ENCODE measurements at places on chromosomes 1 and 21. TPM values are rescaled to one million over a fixed set of nuclear protein-coding genes. Genes with fewer than 3 reads are reported as not detected.

GRCh38 chr1:214463596-214463995 lies 87.8 kb downstream of the PTPN14 start:
- DNase-seq = no peak

DNA sequence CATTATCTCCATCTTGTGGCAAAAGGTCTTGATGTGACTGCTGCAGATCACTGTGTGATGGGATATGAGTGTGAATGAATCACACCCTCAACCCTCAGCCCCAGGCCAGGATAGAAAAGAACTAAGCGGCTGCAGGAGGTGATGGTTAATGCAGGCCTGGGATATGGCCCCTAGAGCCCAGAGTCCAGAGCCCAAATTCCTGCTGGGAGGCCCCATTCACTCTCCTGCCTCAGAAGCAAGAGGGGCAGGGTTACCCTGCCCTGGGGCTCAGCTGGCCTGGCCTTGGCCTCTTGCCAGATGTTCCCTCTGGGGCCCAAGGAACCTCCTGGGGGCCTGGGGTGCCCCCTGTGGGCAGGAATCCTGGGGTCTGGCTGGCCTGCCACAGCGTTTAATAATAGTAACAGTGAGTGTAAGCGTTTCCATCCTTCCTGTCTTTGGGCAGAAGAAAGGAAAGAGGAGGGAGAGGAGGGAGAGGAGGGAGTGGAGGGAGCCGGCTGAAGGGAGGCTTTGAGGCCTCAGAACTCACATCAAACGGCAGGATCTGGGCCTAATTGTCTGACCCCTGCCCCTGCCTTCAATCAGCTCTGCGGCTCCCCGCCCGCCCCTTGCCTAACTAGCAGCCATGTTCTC lies 26.2 kb downstream of the DMAP1 start:
- peak; percentile 38 for DNase-seq

- DNase-seq = no peak
Observed at GRCh38 chr1:206824331-206824730, 41.1 kb upstream of the IL20 start.

GRCh38 chr1:70195342-70195741 lies 10.0 kb downstream of the LRRC40 start:
- DNase-seq = no peak

DNA sequence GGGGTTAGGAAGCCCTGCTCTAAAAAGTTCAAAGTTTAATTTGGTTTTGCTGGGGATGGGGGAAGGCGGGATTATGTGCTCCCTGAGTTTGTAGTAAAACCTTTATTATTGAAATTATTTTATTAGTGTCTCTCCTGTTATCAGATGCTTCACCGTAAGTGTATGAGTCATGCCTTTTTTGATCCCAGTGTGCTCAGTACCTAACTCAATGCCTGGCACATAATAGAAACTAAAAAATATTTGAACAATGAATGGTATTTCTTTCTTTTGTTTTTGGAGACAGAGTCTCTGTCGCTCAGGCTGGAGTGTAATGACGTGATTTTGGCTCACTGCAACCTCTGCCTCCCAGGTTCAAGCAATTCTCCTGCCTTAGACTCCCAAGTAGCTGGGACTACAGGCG lies 6.4 kb downstream of the SNRPE start:
- no peak for DNase-seq

DNA sequence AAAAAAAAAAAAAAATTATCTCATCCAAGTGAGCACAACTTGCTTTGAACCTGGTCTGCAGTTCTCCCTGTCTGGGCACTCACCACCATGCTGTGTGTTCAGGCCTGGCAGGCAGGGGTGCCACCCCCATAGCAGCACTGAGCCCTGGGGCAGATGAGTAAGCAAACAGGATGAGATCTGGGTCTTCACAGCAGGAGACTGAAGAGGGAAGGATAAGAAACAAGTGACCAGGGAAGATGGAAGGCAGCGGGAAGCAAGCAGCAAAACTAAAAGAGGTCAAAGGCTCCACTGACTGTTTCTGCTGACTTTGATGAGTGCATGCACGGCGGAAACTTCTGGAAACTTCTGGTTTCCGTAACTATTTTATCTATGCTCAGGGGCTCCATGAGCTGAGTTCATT lies 133.5 kb upstream of the SOD1 start:
- no peak for DNase-seq

GRCh38 chr1:244628789-244629188 lies 24.1 kb upstream of the DESI2 start:
- no peak for DNase-seq

DNA sequence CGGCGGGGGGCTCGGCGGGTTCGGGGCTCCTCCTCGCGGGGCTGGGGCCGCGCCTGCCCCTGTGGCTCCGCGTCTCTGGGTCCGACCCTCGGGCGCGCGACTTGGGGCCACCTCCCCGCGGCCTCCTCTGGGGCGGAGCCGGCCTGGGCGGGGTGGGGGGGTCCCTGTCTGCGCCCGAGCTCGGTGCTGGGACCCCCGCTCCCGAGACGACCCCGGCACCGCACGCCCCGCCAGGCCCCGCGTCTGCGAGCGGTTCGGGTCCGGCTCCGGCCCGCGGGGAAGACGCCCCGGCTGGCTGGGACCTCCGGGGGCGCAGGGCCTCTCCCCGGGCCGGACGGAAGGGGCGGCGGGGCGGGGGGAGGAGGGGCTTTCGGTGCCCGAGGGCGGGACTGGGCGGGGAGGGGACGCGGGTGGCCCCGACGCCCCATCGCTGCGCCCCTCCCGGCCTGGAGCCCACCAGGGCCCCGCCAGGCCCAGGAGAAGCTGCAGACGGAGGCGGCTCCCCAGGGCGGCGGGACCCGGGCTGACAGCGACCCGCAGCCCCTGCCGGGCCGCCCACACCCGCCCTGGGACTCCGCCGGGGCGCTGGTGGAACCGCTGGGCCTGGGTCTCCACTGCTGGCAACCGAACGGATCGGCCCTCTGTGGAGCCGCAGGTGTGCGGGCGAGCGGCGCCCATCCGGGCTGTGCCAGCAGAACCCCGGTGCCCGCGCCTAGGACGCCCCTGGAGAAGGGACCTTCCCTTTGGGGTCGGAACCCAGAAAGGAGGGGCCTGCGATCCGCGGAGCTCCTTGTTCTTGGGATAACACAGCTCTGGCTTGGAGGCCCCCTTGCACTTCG lies 610 bp downstream of the COL6A2 start:
- DNase-seq = no peak

- DNase-seq = no peak
Observed at GRCh38 chr1:239817276-239817675, 274.4 kb upstream of the FMN2 start.

- DNase-seq = no peak
Observed at GRCh38 chr21:39842741-39843459, 24.3 kb upstream of the PCP4 start.

- no peak for DNase-seq
Observed at GRCh38 chr1:107843989-107844388, 121.0 kb downstream of the VAV3 start.

DNA sequence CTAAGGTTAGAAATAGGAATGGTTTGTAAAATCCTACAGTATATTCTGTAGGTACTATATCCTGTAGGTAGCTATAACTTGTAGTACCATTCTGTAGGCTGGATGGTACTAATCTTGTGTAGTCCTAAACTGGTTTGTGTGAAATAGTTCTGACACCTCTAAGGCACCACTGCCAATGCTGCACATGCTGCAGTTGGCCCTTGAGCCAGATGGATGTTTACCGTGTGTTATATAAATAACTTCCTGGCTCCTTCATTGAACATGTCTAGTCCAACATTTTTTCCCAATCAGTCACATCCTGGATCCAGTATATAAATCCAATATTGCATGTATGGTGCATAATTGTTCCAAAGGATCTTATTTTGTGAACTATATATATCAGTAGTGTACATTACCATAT lies 89.5 kb upstream of the GNG4 start:
- DNase-seq = no peak

DNA sequence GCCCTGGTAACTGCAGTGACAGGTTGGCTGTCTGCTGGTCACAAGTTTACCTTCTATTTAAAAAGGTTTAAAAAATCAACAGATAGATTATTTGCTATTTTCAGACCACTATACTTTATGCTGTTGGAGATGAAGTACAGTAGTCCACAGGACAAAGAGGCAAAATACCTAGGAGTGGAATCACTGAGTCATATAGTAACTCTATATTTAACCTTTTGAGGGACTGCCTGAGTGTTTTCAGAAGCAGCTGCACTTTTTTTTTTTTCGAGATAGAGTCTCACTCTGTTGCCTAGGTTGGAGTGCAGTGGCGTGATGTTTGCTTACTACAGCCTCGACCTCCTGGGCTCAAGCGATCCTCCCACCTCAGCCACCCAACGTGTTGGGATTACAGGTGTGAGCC lies 11.7 kb downstream of the CNIH4 start:
- no peak for DNase-seq

GRCh38 chr1:227388214-227389168 lies 70.2 kb upstream of the CDC42BPA start:
- no peak for DNase-seq

DNA sequence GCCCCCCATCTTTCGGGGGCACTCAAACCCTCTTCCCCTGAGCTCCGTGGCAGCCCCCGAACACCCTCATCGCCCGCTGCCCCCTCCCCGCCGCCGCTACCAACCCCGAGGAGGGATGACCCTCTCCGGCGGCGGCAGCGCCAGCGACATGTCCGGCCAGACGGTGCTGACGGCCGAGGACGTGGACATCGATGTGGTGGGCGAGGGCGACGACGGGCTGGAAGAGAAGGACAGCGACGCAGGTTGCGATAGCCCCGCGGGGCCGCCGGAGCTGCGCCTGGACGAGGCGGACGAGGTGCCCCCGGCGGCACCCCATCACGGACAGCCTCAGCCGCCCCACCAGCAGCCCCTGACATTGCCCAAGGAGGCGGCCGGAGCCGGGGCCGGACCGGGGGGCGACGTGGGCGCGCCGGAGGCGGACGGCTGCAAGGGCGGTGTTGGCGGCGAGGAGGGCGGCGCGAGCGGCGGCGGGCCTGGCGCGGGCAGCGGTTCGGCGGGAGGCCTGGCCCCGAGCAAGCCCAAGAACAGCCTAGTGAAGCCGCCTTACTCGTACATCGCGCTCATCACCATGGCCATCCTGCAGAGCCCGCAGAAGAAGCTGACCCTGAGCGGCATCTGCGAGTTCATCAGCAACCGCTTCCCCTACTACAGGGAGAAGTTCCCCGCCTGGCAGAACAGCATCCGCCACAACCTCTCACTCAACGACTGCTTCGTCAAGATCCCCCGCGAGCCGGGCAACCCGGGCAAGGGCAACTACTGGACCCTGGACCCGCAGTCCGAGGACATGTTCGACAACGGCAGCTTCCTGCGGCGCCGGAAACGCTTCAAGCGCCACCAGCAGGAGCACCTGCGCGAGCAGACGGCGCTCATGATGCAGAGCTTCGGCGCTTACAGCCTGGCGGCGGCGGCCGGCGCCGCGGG lies 837 bp downstream of the FOXD3 start:
- DNase-seq = no peak

- no peak for DNase-seq
Observed at GRCh38 chr1:36620142-36620541, 137.4 kb upstream of the CSF3R start.

GRCh38 chr21:35940074-35940927 lies 120.0 kb downstream of the SETD4 start:
- DNase-seq = no peak

GRCh38 chr1:206833106-206833680 lies 32.2 kb upstream of the IL20 start:
- no peak for DNase-seq

GRCh38 chr1:54624466-54625464 lies 1.4 kb upstream of the FAM151A start:
- DNase-seq = no peak

DNA sequence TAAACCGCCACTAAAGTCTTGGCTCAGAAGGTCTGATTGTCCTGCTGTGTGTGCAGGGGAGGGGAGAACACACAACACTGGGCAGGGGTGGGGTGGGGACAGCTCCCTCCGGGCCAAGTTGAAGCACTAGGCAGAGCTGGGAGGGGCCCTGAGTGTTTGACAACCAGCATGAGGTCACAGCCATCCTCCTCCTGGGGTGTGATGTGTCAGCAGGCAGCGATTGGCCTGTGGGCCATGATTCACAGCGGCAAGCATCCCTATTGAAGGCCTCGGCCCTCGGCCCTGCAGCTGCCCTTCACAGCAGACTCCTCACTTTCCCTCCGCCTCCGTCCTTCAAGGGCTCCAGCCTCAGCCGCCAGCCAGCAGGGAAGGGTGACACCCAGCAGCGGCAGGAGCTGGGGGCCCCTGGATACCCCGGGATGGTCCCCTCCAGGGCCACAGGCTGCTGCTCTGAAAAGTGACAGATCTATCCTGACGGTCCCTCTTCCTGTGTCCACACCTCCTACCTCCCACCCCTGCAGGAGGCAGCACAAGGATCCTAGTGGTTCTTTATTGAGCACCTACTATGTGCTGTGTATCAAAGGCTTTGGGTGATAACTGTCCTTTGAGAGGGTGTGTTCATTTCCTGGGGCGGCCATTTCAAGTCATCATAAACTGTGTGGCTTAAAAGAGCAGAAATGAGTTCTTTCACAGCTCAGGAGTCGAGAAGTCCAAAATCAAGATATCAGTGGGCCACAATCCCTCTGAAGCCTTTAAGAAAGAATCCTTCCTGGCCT lies 66.0 kb upstream of the SLC25A33 start:
- DNase-seq = no peak

GRCh38 chr1:17565461-17566252 lies 26.2 kb downstream of the ARHGEF10L start:
- DNase-seq = no peak

GRCh38 chr1:171177261-171177660 lies 7.8 kb upstream of the FMO2 start:
- DNase-seq = no peak

- DNase-seq = no peak
Observed at GRCh38 chr1:219189021-219189824, 15.5 kb downstream of the LYPLAL1 start.

- DNase-seq = no peak
Observed at GRCh38 chr1:37763791-37764413, 1.0 kb downstream of the EPHA10 start.

The NIPAL3 gene
- total RNA-seq = 12.6 TPM

The FAM177B gene
- not detected for total RNA-seq

The ACKR1 gene
- 0.61 TPM for total RNA-seq

The CRYBG2 gene
- total RNA-seq = 17.0 TPM

The SHISAL2A gene
- 0.74 TPM for total RNA-seq

The APOBEC4 gene
- total RNA-seq = not detected

The SLC22A15 gene
- 3.7 TPM for total RNA-seq

The OXCT2 gene
- total RNA-seq = 2.9 TPM

The ITPKB gene
- 4.8 TPM for total RNA-seq

The CREG1 gene
- 28.7 TPM for total RNA-seq

The LEMD1 gene
- total RNA-seq = 10.5 TPM

The TNNI3K gene
- total RNA-seq = 0.48 TPM

The KRTAP11-1 gene
- not detected for total RNA-seq

All from H1 (cell line).